Forelimb muscle (tissue), 1 donor: ENCODE measurements at places on chromosomes 2 and 18. TPM values are rescaled to one million over a fixed set of nuclear protein-coding genes. Genes with fewer than 3 reads are reported as not detected.

Gene UGT1A8
- polyA plus RNA-seq: not detected

- DNase-seq: no peak
These were observed 63.4 kb upstream of the PLA2R1 start for GRCh38 chr2:160125828-160126227.

DNA sequence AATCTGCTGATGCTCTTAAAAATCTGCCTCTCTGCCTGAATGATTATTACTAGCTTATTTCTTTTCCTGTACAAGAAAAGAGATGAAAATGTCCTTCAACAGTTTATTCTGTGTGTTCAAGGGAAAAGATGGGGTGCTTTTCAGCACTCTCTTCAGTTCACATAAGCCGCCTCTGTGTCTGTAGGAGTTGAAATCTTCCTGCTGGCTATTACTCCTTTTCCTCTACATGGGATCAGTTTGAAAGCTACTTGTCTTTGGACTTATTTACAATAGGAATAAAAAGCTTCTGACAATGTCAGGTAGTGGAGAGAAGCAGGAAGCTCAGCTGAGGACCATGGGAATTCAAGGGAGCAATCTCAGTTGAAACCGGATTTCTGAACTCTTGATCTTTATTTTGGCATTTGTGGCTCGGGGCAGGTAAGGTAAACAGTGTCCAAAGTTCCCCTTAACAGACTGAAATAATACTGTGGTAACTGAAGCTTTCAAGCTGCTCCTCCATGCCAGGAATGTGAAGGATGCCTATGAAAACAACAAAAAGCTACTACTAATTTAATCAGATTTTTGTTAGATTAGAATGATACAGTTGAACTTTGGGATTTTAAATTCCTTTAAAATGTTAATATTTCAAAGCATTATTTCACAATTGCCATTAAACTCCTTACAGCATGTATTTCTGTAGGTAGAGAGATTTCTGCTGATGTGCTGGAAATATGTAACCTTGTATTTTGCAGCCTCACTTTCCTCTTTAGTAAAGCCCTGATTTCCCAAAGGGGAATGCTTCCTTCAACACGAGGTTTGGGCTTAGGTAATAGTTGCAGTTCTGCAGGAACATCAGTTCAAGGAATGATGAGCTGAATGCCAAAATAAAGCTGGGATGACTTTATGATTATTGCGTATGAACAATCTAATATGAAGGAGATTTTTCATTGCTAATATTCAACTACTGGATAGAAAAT lies 43.6 kb downstream of the MAPRE2 start:
- no peak for DNase-seq

GRCh38 chr2:101762451-101763171 lies 65.1 kb downstream of the MAP4K4 start:
- DNase-seq: no peak

DNA sequence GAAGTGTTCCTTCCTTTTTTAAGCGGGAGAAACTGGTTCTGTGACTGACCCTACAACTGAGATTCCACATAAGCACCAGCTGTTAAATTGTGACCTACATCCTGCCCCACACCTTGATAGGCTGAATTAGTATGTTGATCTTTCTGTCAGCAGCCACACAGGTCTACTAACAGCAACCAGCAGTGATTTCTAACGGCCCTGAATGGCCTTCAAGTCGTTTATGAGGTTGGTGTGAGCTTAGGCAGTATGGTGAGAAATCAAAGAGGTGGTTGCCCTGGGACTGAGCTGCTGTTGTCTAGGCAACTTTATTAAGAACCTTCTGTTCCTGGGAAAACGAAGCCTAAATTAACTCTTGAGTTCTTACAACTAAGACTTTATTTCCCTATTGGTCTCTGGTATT lies 197.2 kb upstream of the FSHR start:
- DNase-seq: no peak

DNA sequence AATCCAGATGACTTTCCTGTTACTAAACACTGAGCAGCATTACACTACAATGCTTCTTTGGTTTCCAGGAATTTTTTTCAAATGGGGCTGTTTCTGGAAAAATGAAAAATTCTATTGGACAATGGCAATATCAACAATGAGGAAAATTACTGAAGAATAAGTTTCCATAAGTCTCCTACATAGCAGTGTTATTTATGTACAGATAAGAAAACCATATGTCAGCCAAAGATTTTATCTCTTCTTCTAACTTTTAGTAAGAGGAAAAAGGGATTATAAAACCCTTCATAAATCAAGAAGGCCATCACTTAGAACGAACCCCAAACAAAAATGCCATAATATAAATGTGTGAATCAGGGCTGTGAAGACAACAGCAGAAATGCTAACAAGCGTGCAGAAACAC lies 31.6 kb upstream of the NOSTRIN start:
- DNase-seq: no peak
